Fibroblast of skin of left biceps (primary cell): ENCODE measurements at places on chromosomes 1 and 21.

- DNase-seq = no peak
Measured at GRCh38 chr1:207328908-207329440, 7.5 kb downstream of the CD55 start.

DNA sequence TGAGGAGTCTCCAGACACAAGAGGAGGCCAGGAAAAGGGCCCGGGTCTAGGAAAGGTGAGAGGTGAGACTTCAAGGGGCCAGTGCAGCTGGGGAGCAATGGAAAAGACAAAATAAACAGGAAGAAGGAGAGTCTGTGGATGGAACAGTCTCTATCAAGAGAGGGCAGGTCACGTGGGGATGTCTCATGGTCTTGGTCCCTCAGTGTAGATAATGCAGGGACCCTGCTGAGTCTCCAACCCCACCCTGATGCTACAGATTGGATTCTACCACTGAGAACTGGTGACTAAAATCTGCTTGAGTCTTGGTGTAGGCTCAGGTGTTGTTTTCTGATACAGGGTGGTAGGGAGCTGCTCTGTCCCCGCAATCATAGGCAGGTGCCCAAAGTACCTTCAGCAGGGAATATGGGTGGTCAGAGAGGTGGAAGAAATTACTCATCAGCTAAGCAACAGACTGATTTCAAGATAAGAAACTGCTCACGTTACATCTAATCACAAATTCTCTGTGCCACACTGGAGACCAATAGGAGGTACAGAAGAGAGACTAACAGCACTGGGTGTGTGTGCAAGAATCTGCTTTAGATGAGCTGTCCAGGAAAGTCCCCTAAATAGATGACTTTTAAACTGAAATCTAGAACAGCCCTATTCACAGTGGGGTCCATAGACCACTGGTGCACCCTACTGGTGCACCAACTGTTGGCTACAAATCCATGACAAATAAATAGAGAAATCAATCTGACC, 101.5 kb upstream of the TLR5 start:
- DNase-seq = no peak

- DNase-seq = no peak
Measured at GRCh38 chr21:25938658-25939395, 204.1 kb downstream of the GABPA start.

GRCh38 chr1:177732178-177732577, 237.7 kb downstream of the SEC16B start:
- no peak for DNase-seq

DNA sequence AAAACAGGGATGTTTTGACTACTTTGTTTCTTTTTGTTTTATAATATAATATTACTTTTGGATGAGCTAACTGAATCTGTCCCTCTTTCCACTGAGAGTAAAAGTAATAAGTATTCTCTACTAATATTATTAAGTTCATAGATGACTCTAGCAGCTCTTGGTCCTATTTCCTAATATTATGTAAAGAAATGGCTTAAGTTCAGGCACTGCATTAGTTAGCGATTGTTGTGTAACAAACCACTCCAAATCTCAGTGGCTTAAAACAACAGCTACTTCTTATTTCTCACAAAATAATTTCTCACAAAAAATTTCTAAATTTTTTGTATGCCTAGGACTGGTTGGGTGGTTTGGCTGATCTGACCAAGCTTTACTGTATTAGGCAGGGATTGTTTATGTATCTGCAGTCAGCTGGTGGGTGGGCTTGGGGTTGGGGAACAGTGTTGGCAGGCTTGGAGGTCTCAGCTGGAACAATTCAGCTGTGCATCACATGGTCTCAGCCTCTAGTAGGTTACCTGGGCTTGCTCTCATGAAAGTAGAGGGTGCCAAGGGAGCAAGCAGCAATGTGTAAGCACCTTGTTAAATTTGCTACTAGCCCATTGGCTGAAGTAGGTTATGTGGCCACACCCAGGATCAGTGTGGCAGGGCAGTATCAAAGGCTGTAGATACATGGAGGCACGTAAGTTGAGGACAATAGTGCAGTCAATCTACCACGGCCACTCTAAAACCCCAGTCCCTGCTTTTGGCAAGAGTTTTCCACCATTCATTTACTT, 8.8 kb upstream of the CCT8 start:
- DNase-seq = no peak

- no peak for DNase-seq
Measured at GRCh38 chr1:235892202-235892601, 25.5 kb upstream of the LYST start.

- no peak for DNase-seq
Measured at GRCh38 chr1:60942291-60942690, 140.1 kb upstream of the NFIA start.

- no peak for DNase-seq
Measured at GRCh38 chr1:188584119-188584518, 1755.4 kb downstream of the PLA2G4A start.

DNA sequence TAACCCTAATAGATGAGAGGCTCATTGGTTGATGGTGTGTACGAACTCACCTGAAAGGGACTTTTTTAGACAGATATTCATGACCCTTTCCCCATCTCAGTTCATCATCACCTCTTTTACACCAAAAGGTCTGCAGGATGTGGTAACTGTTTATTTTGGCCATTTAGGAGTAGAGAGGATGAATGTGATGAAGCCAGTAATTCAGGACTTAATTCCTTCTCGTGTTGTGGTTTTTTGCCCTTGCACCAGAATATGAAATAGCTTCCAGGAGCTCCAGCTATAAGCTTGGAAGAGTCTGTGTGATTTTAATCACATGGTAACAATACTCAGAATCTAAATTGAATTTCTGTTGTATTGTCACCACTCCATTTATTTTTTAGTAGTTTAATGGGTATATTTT, 189.4 kb upstream of the KCTD3 start:
- DNase-seq = peak; percentile 41

DNA sequence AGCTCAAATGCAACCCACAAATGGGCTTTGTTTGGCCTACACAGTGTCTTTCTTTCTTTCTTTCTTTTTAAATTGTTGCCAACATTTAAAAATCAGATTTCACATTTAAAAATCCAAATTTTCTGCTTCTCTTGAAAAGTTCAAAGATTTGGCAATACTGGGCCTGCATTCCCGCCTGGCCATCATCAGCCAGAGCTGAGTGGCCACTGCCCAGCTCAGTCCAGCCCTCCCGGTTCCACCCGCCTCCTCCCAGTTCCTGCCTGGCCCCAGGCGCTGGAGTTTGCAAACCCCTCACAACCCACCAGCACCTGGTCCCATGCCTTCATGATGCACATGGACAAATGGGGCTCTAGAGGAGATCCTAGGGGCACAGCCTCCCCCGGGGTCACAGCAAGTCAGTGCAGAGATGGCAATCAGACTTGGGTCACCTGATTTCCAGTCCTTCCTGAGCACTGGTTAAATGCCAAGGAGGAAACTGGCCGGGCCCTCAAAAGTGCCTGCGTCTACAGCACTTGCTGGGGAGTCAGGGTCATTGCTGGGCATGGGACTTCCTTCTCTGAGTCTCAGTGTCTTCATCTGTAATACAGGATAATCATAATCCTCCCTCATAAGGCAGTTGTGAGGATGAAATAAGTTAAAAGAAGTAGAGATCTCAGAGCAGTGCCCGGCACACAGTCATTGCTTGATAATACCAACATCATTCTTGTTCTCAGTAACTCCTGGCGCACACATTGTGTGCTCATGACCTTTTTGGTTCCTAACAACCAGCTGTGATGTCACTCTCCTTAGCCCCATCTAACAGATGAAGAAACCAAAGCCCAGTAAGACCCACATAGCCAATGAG, 41.0 kb upstream of the LAPTM5 start:
- no peak for DNase-seq

GRCh38 chr1:205240118-205240517, 12.4 kb downstream of the TMCC2 start:
- DNase-seq = no peak

DNA sequence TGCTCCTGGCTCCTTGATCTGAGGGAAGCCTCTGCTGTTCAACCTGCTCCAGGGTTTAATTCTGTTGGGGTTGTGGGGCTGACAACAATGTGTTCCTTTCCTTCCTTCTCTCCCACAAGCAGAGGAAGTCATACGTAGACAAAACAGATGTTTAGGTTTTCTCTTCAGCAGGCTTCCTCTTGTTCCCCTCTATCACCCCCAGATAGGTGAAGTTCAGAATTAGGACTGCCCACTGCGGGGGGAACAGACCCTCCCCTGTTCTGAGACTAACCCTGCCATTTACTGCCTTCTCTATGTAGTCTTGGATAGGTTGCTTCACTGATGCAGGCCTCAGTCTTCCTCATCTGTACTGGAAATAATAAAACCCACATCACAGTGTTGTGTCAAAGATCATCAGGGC, 30.0 kb upstream of the NRDC start:
- DNase-seq = no peak

DNA sequence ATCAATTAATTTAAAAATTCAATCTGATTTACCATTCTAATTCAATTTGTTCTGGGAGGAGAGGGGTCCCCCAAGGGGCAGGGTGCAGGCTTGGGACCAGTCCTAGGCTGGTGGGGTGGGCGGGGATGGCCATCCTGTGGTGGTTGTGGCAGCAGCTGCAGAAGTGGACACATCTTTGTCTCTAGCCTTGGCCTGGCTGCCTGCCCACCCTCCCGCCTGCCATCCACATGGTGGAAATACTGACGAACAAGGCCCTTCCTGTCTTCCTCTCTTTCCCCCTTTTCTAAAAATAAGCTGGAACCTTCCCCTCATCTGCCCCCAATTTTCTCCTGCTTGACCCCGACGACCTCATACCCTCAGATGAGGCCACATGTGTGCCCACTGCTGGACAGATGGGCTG, 130.9 kb downstream of the FOXD2 start:
- DNase-seq = no peak

- DNase-seq = no peak
Measured at GRCh38 chr21:45329261-45330074, 41.8 kb upstream of the POFUT2 start.

GRCh38 chr1:93317207-93317606, 28.5 kb upstream of the DR1 start:
- no peak for DNase-seq

GRCh38 chr1:115258302-115258866, 79.7 kb downstream of the NGF start:
- no peak for DNase-seq

- DNase-seq = no peak
Measured at GRCh38 chr1:90881034-90881433, 140.8 kb downstream of the ZNF644 start.
